ENCODE measurements at places on chromosomes 16 and 17.
A peak's percentile ranks its signal among the peaks of the same experiment; 100 is the strongest.

- no peak for DNase-seq
These were observed 7.9 kb downstream of the TAF15 start for GRCh38 chr17:35817196-35817595.

DNA sequence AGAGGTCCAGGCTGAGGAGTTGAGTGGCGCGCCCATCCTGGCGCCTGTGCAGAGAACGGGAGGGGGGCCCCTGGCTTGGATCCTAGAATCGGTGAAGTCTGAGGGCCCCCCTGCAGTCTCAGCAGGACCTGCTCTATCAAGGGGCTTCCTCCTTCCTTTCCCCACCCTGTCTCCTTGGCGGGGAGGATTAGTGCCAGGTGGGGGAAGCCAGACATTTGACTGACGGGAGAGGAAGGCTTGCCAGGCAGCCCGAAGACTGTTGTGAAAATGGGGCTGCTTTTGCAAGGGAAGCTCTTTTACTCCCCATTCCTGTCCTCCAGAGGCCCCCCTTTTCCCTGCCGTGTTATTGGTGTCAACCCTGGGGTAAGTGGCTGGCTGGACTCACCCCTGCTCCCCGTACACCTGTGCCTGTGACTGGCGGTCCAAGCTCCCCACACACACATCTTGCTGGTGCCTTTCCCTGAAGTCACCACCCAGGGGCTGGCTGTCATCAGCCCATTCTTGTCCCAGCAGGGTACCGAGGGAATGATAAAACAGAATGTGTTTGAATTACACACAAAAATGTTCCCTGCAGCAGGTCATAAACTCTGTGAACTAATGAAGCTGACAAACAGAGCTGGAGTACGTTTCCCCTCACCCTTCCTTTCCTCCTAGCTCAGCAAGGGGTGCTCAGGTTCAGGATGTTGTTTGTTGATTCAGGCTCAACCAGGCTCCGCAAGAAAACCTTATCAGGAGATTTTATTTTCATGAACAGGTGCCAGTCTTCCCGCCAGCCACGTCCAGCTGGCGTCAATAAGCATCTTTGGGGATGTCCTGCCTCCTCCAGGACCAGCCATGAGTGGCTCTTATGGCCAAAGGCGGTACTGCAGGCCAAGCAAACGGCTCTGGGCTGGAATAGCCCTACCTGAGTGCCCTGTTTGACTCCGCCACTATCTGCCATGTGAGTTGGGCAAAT lies 4.4 kb upstream of the ARMC7 start:
- no peak for DNase-seq

DNA sequence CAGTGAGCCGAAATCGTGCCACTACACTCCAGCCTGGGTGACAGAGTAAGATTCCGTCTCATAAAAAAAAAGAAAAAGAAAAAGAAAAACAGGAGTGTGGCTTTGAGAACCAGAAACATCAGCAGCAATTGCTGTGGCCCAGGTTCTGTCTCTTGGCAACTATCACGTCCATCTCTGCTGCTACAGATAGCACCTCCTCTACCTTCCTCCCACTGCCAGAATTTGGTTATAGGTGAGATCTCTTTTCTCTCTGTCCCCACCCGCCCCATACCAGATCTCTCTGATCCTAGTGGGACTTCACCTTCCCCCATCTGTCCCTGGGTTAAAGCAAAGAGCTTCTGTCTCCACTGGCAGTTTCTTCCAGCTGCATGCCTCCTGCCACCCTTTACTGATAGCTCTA lies 3.1 kb downstream of the TLCD2 start:
- peak; percentile 44 for DNase-seq

- DNase-seq: no peak
These were observed 885 bp upstream of the VASN start for GRCh38 chr16:4370570-4371356.

- DNase-seq: no peak
These were observed 70.5 kb downstream of the TIMM22 start for GRCh38 chr17:1067282-1067956.

GRCh38 chr17:48148854-48149786 lies 41.6 kb downstream of the SNX11 start:
- no peak for DNase-seq

DNA sequence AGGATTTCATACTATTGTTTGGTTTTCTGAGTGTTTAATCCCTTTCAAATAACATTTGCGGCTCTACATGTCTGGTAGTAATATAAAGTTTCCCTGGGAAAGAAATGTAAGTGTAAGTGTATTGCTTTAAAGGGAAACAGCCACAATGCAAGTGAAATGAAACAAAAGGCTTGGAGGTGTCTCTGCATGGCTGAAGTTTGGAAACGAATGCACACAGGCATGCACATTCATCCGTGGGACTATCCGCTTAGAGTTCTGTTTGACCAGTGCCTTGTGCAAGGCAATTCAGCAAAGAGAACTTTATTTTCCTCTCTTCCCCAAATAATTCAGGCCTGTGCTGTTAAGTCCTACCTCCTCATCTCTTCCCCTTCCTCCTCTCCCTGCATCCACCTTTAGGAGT lies 56.1 kb upstream of the MRTFB start:
- DNase-seq: no peak

- DNase-seq: no peak
These were observed 325.4 kb downstream of the ZFHX3 start for GRCh38 chr16:72722552-72722951.

DNA sequence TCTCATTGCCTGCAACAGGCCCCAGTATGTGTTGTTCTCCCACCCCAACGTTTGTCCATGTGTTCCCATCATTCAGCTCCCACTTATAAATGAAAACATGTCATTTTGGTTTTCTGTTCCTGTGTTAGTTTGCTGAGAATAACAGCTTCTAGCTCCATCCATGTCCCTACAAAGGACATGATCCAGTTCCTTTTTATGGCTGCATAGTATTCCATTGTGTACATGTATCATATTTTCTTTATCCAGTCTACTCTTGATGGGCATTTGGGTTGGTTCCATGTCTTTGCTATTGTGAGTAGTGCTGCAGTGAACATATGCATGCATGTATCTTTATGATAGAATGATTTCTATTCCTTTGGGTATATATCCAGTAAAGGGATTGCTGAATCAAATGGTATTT lies 10.8 kb upstream of the KRTAP9-2 start:
- no peak for DNase-seq

DNA sequence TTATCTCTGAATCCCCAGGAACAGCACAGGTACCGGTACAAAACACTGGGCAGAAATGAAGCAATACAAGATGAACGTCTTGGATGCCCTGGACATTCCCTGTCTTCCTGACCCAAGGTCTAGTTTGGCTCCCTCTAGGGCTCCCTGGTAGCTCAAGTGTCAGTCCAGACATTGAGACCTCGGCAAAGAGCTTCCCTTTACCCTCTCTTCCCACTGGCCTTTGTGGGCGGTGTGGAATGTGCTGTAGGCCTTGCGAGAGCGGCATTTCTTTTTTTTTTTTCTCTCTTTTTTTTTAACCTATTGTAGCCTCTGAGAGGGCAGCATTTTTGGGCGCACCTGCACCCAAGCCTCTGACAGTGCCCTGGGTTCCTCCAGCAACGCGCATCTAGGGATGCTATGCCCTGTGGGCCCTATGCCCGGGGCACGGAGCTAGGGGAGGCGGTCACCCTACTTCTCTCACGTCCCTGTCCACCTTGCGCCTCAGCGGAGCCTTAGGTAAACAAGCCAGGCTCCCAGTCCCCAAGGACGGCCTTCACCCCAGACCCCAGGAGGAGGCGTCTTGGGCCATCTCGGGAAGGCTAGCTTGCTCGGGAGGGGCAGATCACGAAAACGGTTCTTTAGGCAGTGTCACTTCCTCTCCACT lies 1.2 kb upstream of the NFATC3 start:
- no peak for DNase-seq

- DNase-seq: no peak
These were observed 23.3 kb downstream of the TMEM100 start for GRCh38 chr17:55699181-55699860.

DNA sequence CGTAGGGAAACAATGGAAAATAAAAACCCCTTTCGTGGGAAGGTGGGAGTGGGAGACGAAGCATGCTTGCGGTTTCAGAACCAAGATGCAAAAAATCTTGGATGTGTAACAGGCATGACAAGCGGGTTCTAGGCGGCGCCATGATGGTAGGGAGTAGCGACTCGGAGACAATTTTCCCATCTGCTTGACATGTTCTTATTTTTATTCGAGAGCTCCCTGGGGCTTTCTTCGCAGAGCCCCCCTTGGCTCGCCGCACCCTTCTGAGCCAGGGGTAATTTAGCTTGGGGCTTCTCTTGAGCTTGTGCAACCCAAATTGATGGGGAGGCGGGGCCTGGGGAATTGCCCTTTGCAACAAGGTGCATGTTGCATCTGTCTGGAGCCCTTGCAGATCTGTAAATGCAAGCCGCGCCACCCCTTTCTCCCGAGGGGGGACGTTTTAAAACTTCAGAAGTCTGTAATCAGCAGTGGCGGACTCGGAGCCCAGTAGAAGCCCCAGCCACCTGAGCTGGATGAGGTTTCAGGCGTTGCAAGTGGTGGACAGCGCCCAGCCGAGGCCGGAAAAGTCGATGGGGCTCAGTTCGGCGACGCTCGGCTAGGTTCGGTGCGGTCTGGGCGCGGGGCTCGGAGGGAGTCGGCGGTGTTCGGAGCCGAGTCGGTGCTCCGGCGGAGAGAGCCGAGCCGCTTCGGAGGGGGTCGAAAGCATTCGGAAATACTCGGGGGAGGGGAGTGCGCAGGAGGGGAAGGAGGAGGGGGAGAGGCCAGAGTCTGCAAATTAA lies 2.9 kb downstream of the GNAO1 start:
- peak; percentile 66 for DNase-seq

- DNase-seq: no peak
These were observed 24.9 kb downstream of the DCUN1D3 start for GRCh38 chr16:20875355-20875650.

- DNase-seq: no peak
These were observed 3.1 kb upstream of the EXOC7 start for GRCh38 chr17:76106703-76107102.
